ENCODE measurements at places on chromosomes 11 and 22.
A peak's percentile ranks its signal among the peaks of the same experiment; 100 is the strongest.

DNA sequence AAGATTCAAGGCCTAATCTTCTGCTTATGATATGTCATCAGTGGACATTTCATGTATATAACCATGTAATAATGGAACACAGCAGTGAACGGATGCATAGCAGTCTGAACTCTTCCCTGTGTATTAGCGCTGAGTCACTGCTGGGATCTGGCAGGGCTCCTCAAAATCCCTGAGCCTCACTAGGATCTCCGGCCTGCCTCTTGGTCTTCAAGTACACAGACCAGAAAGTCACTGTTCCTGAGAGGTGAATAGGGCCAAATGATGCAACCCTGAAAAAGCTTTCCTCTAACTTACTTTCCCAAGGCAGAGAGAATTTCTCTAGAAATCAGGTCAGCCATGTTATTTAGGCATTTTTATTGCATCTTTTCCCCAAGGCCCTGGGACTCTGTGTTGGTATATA, 35.0 kb downstream of the POU2AF1 start:
- no peak for DNase-seq

DNA sequence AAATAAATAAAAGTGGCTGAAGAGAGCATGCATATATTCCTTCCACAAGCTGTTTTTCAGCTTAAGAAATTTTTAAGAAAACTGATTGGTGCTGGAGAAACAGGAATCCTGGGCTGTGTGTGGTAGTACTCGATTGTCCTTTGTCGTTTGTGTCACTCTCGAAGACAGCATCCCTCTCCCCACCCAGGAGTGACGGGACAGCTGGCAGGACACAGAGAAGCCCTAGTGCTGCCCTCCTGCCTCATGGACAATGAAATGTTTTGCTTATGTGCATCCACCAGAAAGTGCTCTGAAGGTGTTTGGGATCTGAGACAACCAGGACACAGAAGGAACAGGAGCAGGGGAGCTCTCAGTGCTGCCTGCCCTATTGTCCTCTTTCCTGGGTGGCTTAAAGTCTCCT, 12.8 kb downstream of the PLAAT4 start:
- no peak for DNase-seq

- no peak for DNase-seq
These were observed 100.8 kb upstream of the B3GAT1 start for GRCh38 chr11:134512571-134513538.

GRCh38 chr11:125787827-125788226, at the start of gene PATE3:
PATE3 (plus strand) TSS chr11:125788127; CDS start chr11:125788152, 25 bp downstream.
- no peak for DNase-seq

GRCh38 chr22:30304495-30305244, 15.4 kb upstream of the CASTOR1 start:
- DNase-seq: no peak

- DNase-seq: no peak
These were observed 6.8 kb upstream of the SMCO4 start for GRCh38 chr11:93549976-93550375.

DNA sequence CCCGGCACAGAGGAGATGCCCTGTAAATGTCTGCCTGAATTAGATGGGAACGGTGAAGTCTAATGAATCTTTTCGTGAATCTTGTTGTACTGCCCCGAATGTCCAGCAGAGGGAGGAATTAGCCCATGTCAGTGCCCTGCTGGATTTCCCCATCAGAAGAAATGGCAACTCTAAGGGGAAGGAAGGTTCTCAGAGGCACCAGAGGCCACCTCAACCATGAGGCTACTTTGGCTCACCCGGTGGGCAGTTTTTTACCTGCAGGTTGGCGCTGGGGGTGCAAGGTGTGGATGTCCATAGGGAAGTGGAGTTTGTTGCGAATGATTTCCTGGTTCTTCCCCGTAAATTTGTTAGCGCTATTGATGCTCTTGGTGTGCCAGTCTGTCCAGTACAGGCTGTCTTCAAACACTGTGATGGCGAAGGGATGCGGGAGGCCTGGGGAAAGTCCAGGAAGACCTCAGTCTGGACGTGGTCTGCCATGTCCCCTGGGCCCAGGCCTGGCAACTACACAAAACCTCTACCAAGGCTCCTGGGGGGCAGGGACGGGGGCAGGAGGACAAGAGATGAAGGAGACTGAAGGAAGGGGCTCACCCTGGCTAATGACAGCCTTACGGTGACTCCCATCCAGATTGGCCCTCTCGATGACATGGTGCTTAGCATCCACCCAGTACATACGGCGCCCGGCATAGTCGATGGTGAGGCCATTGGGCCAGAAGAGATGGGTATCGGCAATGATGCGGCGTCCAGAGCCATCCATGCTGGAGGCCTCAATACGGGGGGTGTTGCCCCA, 28.5 kb downstream of the LRP4 start:
- peak; percentile 64 for DNase-seq

- DNase-seq: no peak
These were observed 522.6 kb downstream of the MN1 start for GRCh38 chr22:27278946-27279345.

GRCh38 chr22:45948081-45948648, 28.8 kb downstream of the WNT7B start:
- DNase-seq: no peak

- DNase-seq: no peak
These were observed 15.3 kb downstream of the RTL6 start for GRCh38 chr22:44482776-44483175.

DNA sequence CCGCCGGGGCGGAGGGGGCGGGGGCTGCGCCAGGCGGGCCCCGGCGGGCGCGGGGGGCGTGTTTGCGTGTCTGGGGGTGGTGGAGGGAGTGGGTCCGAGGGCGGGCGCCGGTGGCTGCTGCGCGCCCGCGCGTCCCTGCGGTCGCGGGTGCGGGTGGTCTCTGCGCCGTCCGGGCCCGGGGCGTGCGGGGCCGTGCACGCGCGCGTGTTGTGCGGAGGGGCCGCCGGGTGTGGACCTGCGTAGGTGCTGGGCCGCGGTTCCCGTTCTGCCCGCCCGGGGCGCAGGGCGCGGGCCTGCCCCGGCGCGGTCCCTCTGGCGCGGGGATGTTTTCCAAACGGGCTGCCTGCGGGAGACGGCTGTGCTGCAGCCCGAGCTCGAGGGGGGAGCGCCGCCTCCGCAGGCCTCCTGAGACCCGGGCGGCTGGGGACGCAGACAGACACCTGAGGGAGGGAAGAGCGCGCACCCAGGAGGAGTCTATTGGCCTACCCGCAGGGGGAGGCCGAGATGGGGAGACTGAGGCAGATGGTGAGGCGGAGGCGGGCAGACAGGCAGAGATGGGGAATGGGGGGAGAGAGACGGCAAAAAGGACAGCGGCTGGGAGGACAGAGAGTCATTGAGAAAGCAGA, 442 bp downstream of the PELI3 start:
- DNase-seq: peak; percentile 31

DNA sequence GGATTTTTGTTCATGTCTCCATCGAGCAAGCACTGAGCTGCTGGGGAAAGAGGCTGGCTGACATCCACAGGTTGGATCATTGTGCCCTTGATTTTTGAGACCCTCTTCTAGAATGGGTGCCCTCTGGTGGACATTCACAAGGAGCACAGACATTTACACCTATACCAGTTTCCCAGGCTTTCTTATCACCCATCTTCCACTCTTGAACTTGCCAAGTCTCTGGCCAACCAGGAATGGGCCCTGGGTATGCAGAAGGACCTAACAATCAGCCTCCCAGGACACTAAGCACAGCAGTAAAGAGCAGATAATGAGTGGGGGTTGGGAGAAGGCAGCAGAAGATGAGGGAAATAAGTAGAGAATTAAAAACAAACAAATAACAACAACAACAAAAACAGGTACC, 5.7 kb upstream of the INTS4 start:
- DNase-seq: peak; percentile 17

- no peak for DNase-seq
These were observed 7.6 kb downstream of the APOBEC3A start for GRCh38 chr22:38964989-38965388.

- DNase-seq: no peak
These were observed 104.1 kb downstream of the BRD1 start for GRCh38 chr22:49723478-49724029.

DNA sequence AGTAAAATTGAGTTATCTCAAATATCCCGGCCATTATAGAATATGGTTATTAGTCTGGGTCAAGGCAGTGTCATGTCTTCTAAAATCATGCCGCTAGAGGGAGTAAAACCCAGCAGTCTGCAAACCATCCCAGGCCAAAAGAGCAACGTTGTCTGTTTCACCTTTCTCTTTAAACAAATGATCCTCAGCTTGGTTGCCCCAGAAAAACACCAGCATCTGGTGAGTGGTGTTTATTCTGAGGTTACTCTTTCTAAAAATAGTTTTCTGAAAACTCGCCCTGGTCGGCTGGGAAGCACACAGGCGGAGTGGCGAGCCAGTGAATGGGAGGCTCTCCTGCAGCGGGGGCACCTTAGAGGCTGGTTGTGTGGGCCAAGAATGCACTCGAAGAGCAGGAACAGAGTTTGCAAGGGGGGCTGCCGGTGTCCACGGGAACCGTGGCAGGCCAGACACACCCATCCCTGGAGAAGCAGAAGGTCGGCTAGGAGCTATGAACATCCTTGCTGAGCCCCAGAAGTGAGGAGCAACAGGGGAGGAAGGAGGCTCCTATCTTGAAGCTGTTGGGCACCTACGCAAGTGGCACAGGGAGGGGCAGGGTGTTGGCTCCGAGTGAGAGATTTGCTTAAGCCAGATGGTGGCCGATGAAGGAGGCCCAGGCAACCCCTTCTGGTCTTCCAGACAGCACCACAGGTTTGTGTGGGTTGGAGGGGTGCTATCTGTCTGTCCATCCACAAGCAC, 297.1 kb downstream of the ETS1 start:
- DNase-seq: peak; percentile 59

- DNase-seq: no peak
These were observed 17.7 kb downstream of the RAB30 start for GRCh38 chr11:83054001-83054400.

DNA sequence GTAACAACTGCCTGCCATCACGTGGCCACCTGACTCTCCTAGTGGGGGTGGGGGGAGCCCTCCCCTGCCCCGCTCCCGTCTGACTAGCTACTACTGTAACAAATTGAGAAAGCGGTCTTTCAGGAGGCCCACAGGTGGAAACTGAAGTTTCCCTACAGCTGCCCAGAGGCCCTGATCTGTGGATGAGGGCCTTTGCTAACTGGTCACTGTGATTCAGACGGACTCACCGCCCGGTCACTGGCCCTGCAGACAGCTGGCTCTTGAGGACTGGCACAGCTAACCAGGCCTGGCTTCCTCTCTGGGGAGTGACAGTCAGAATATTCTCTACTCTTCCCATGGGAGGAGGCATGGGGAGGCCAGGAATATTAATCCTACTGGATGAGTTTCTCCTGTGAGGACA, 116.8 kb downstream of the ARHGAP8 start:
- DNase-seq: no peak

GRCh38 chr22:38611559-38611958, 41.6 kb upstream of the DMC1 start:
- DNase-seq: no peak

- DNase-seq: no peak
These were observed 174.7 kb downstream of the RRAS2 start for GRCh38 chr11:14184028-14184940.

DNA sequence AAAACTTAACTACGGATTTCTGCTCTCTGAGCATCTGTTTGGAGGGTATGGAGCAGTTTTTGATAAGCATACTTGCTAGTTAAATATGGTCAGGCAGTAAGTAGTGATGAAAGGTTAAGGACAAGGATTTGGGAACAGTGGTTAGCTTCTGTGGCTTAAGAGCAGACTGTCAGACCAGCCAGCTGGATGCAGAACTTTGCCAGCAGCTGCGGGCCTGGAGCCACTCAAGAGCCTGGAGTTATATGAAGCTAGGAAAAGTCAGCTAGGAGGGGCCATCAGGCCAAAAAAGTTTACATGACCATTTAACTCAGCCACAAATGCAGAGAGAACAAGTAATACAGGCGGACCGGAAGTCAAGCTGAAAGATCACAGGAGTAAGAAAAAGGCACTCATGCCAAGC, 1817.7 kb downstream of the LRRC4C start:
- no peak for DNase-seq

DNA sequence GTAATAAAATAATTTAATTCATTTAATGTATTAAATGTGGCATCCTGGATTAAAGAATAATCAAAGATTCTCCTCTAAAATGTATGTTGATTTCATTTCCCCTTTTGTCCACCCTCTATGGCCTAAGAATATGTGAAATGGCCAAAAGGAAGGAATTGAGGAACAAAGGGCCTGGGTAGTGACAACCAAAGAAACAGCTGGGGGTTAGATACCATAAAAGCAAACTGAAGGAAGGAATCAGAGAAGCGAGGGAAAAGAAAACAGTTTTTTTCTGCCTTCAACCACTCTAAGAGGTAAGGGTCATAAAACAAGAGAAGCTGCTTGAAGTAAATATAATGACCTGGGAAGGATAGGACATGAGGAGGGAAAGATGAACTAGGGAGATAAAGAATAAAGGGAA, 139.3 kb downstream of the FAM76B start:
- no peak for DNase-seq

- DNase-seq: no peak
These were observed 28.9 kb downstream of the AP2A2 start for GRCh38 chr11:954392-955153.

DNA sequence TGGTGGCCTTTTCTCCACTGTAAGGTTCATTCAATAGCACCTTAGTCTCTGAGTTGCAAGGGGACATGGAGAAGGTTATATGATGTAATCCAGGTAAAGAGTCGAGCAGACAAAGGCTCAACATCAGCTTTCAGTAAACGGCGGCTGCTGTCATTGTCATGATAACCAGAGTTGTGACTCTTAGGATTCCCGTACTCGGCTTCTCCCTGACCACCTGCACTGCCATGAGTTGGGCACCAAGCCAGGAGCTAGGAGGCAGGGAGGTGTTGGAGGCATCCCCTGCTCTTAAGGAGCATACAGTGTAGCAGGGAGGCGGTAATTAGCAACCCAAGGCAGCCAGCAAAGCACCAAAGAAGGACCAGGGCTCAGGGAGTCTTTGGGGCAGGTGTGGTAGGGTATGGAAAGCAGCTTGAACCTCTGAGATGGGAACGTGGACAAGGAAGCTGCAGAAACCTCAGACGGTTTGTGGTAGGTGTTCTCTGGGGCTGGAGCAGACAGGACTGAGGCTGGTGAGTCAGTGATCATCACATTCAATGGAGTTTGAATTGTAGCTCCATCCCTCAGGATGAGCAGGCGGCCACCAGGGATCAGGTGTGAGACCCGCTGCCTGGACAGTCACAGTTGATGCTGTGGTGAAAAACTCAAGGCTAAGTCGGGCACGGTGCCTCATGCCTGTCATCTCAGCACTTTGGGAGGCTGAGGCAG, 31.7 kb downstream of the LIF start:
- DNase-seq: no peak

DNA sequence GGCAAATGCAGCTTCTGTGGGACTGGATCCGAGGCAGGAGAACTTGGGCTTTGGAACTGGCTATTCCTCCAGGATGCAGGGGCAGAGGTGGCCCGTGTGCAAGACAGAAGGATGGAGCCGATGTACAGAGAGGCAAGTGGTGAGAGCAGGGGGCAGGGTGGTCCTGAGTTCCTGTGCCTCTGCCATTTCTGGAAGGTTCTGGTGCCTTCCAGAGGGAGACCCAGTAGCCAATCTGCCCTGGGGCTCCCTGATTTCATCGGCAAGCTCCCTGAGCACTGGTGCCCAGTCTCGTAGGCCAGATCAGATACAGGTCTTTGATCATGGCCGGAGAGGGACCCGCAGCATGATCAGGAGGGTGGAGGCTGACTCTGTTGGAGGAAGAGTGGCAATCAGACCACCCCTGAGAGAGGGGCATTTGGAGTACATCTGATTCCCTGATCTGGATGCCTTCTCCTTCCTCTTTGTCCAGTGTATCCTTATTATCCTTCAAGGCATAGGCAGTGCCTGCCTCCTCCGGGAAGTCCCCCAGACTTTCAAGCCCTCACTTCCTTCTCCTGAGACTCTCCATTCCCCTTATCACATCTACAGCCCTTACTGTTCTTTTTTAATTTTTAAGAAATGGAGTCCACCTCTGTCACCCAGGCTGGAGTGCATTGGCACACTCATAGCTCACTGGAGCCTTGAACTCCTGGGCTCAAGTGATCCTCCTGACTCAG, 9.7 kb downstream of the MRGPRD start:
- DNase-seq: no peak
